ENCODE measurements at places on chromosomes 12 and 14.

DNA sequence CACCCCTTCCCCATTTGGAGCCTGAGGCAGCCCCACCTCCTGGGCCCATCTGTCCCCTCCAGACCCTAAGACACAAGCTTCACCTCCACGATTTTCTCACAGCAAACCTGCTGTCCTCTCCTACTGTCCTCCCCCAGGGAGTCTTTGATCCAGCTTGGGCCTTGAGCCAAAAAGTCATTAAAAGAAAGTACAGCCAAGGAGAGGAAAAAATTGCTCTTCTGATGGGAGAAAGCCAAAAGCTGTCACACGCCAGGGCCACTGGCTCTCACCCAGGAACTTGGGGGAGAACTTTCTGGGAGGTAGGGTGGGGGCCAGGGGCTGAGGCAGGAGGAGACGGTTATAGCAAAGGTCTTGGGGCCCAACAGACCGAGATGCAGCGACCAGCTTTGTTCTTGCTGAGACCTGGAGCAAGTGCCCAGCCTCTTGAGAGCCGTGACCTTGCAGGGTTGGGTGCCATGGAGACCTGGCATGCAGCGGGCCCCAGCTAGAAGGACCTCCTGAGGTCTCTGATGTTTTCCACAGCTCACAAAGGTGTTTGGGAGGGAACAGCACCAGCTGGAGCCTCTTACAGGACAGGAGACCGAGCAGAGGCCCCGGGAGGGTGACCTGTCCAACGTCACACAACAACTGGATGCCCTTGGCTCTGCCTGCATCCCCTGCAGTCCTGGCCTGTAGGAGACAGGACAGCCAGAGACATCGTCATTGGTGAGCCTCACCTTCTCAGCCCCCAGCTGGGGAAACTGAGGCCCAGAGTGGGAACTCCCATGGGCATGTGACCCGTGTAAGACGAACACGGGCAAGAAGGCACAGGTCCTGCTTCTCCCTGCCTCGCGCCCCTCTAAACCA, 124.5 kb downstream of the CALM1 start:
- DNase-seq = no peak

DNA sequence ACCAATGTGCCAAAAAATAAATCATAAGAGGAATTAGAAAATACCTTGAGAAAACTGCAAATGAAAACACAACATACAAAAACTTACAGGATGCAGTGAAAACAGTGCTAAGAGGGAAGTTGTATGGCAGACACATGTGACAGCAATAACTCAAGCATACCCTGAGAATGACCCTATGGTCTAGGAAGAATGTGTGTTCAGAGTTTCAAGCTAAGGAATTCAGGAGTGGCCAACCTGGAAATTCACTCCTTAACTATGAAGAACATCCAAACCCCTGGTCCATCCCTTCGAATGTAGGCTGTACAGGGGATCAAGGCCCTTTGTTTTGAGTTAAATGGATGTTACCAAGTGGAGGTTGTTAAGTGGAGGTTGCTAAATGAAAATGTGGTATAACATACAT, 16.7 kb upstream of the TTC9 start:
- DNase-seq = no peak

- no peak for DNase-seq
Observed at GRCh38 chr12:49880756-49881414, 22.8 kb downstream of the FAIM2 start.

DNA sequence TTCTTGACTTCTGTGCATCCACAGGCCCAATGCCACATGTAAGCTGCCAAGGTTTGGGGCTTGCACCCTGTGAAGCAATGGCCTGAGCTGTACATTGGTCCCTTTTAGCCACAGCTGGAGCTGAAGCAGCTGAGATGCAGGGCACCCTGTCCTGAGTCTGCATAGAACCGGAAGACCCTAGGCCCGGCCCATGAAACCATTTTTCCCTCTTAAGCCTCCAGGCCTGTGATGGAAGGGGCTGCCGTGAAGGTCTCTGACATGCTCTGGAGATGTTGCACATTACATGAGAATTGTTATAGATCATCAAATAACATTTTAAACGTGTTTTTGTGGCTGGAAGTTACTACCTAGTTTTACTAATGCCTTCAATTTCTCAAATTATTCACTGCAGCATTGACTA, 188.7 kb downstream of the RPAP3 start:
- no peak for DNase-seq

GRCh38 chr12:2064071-2064507, 11.3 kb downstream of the CACNA1C start:
- no peak for DNase-seq

DNA sequence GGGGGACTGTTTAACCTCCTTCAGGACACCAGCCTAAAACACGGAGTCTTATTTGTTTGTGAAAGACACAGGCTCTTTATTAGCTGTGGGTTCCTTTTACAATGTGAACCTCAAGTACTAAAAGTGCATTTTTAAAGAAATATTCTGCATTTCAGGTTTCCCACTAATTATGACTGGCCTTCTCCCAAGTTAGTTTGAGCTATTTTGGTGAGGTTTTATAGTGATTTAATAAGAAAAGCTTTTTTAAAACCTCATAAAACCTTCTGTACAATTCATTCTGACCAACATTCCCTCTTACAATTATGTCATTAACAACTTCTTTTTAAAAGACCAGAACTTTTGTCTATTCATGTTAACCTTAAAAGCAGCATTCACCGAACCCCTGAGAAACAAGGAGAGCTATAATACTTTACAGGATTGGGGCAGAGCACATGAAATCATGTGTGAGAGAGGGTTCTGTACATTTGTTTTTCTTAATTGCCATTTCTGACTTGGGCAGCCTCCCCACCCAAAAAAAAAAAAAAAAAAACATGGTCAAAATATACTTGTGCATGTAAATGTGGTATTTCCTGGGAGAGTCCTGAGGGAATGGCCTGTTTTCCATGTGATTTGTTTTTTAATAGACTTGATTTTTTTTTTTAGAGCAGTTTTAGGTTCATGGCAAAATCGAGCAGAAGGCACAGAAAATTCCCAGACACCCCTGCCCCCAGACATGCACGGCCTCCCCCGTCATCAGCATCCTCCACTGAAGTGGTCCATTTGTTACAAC, 169.5 kb downstream of the CHST11 start:
- no peak for DNase-seq

DNA sequence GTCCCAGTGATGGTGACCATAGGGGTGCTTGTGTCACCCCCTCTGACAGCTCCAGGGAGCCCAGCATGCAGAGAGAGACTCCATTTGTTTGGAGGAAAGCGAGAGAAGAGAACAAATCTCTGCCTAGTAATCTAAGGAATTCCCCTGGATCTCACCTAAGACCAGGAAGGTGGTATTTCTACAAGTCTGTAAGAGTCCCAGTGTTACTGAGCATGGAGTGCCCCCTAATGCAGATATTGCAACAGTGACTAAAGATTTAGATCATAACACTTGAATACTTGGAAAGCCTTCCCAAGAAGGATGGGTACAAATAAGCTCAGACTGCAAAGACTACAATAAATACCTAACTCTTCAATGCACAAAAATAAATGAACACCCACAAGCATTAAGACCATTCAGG, 360.4 kb upstream of the GARIN6 start:
- no peak for DNase-seq

- no peak for DNase-seq
Observed at GRCh38 chr14:61346793-61347192, 25.4 kb downstream of the PRKCH start.

DNA sequence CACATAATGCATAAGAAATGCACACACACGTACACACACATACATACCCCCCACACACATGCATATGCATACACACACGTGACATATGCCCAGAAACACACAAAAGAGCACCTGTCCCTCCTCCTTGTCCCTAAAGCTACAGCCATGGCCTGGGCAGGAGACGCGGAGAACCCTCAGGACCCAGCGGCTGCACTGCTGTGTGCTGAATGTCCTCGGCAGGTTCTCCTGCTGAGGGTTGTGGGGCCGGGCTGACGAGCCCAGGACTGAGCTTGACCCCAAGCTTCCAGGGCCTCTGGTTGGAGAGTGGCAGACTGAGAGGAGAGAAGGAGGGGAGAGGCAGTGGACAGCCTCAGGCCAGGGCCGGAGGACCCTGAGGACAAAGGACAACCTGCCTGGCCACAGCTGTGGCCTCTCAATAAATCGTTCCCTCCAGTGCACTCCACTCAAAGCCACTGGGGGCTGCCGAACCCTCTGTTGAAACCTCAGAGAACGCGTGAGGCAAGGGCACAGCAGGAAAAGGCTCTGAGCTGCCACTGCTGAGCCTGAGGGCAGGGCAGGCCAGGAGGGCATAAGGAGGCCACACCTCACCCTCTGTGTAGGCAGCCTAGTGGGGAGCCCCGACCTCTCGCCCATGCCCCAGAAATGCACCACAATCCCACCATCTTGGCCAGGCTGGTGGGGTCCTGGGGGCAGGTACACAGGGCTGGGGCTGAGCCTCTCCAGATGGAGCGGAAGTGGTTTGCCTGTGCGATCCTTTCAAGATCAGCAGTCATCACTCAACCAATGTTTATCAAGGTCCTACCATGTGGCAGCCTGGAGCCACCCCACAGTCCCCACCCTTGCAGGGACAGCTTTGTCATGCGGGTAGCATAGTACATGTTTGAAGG, 3.1 kb downstream of the CACNA2D4 start:
- DNase-seq = no peak

DNA sequence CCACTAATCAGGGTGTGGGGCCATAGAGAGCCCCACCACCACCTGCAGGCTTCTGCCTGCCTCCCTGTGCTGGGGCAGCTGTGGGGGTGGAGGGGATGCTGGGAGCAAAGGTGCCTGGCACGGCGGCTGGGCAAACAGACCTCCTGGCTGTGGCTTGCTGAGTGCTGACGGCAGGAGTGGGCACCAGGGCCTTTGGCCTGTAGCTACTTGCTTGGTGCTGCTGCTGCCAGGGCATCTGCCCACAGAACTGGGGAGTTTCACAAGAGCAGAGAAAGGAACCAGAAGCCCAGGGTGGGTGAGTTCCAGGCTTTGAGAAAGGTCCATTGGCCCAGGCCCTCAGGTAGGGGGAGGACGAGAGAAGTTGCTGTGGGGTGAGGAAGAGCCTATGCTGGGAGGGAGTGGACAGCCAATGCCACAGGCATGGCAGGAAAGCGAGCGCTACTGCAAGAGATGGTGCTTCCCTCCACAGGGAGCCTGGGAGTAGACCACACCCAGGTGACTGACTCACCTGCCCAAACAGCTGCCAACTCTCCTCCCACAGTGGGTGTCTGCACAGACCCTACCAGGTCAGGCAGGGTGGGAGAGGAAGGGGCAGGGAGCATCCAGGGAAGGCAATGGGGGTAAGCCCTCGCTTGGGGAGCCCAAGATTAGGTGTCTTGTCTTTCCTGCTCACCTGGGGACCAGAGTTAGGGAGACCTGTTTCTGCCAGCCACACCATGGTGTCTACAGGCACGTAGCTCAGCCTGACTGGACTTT, 39.0 kb upstream of the HDAC7 start:
- no peak for DNase-seq

DNA sequence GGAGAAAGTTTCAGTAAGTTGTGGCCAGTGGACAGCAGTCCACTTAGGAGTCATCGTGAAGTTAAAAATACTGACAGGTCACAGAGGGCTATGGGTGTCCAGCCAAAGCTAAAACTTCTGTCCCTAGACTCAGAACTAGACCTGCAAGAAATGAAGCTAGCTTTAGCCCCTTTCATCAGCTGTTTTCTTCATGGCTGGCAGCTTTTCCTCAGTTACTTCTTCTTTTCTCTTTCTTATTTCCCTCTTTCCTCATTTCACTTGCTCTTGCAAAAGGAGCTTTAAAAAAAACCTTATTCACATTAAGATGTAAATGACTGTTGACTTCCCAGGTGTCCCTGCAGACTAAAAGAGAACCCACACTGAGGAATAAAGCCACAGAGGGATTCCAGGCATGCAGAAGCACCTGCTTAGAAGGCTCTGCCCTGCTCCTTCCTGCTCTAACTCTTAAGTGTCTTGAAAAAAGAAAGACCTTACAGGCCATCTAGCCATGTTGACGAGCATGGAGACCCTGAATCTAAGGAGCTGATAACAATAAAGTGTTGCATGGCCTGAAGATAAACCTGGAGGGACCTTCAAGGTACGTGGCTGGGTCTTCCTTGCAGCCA, 69.7 kb upstream of the CCND2 start:
- no peak for DNase-seq

GRCh38 chr12:105738051-105738450, 400.7 kb downstream of the NUAK1 start:
- DNase-seq = no peak

DNA sequence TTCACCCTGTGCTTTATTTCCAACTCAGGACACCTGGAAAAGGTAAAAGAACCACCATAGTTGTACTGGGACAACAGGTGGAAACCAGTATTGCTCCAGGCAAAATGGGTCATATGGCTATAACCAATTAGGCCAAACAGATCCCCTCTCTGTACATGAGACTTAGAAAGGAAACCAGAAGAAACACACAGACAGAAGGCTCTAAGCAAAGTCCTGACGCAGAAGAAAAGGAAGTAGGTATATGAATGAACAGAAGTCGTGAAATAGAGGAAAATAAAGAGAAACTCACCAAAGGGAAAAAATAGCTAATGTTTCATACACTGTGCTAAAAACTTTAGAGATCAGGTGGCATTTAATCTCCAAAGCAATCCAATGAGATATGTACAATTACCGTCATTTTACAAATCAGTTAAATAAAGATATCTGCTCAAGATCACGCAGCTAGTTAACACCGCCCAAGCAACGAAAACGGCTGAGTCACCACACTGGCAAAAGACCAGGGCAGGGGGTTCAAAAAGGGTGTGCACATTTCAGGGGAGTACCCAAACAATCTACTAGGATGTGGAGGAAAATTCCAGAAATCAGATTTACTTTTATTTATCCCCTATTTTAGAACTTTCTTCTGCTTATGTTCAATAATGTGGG, 82.3 kb downstream of the ITPR2 start:
- no peak for DNase-seq

DNA sequence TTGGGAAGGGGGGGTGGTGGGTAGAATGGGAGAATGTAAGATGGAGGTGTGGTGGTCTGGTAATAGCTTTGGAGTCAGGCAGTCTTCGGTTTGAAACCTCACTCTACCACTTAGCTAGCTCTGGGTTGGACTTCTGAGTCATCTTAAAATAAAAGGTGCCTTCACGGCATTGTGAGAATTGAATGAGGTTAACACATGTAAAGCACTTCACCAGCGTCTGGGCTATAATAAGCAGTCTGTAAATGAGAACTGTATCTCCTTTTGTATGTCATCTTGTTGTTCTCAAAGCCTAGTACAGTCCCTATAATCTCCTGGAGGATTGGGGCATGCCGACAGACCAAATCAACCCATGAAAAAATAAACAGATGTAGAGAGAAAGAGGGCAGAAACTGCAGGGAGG, 11.2 kb downstream of the C2CD5 start:
- DNase-seq = no peak

DNA sequence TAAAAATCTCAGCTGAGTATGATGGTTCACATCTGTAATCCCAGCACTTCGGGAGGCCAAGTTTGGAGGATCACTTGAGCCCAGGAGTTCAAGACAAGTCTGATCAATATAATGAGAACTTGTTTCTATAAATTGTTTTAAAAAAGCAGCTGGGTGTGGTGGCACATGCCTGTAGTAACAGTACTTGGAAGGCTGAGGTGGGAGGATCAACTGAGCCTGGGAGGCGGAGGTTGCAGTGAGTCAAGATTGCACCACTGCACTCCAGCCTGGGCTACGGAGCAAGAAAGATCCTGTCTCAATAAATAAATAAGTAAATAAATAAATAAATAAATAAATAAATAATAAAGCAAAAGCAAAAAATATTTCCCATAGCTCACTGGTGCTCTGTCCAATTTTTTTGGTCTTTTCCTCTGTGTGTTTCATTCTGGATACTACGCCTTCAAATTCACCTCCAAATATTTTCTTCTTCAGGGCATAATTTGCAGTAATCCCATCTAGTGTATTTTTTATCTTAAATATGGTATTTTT, 32.7 kb upstream of the SNX6 start:
- no peak for DNase-seq
